DMS79 treated with DMSO at 0.1 percent for 48 hours (cell line): ENCODE measurements at places on chromosomes 3 and 15.

- no peak for DNase-seq
Measured at GRCh38 chr3:191263365-191263764, 64.3 kb downstream of the OSTN start.

DNA sequence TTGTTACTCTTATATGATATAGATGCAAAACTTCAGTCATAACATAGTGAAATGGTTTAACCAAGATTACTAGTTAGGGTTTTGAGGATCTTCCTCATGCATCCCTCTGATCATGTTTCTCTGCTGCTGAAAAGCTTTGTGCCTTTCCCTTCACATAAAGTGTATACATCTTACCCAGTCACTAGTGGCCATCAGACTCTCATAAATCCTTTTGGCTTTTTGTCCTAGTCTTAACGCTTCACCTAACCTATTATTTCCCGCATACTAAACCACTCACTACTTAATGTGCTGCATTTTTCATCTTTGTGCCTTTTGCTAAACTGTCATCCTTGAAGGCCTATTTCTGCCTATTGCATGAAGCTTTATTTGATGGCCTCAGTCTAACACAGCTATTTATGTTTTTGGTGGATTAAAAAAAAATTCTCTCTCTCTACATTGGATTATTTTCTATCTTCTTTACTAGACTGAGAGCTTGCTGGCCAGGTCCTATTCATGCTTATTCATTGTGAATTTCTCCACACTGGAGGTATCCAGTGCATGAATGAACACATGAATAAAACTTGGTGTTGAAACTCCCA is 717.6 kb upstream of the GOLIM4 start:
- DNase-seq, result no peak

DNA sequence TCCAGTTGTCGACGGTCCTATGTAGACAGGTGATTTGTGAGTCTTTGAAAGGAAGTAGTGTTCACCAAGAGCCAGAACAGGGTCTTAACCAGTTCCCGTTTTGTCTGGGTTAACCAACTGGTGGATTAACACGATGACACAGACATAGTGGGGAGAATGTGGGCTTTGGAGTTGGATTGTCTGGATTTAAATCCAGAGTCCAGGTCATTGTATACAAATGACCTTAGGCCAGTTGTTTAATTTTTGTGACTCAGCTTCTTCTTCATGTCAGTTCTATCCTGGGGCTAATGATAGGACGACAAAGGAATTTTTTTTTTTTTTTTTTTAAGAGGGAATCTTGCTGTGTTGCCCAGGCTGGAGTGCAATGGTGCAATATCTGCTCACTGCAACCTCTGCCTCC is 126.7 kb downstream of the LPP start:
- no peak for DNase-seq

GRCh38 chr3:28504976-28505375 is 156.4 kb upstream of the AZI2 start:
- peak; percentile 67 for DNase-seq

DNA sequence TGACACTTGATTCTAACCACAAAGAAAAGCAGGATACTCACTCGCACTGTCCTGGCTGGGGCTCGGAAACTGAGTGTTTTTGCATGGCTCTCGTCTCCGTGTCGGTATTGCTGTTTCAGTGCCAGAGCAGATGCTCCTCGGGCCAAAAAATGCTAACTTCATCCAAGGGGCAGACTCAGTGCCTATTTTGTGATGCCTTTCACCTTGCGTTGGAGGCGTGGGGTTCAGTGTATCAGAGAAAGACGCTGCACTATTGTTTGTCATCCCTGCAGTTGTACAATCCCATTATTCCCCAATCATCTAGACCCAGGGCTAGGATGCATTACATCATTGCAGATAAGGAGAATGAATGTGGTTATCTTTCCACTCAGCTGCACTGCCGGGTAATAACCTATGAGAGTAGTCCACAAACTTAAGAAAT is 1.4 kb downstream of the CACNA2D3 start:
- peak; percentile 59 for DNase-seq

GRCh38 chr3:42228796-42229195 is 37.2 kb downstream of the CCK start:
- no peak for DNase-seq

- no peak for DNase-seq
Measured at GRCh38 chr15:72365844-72366243, 10.0 kb downstream of the HEXA start.

- no peak for DNase-seq
Measured at GRCh38 chr3:85709346-85709892, 750.6 kb downstream of the CADM2 start.

DNA sequence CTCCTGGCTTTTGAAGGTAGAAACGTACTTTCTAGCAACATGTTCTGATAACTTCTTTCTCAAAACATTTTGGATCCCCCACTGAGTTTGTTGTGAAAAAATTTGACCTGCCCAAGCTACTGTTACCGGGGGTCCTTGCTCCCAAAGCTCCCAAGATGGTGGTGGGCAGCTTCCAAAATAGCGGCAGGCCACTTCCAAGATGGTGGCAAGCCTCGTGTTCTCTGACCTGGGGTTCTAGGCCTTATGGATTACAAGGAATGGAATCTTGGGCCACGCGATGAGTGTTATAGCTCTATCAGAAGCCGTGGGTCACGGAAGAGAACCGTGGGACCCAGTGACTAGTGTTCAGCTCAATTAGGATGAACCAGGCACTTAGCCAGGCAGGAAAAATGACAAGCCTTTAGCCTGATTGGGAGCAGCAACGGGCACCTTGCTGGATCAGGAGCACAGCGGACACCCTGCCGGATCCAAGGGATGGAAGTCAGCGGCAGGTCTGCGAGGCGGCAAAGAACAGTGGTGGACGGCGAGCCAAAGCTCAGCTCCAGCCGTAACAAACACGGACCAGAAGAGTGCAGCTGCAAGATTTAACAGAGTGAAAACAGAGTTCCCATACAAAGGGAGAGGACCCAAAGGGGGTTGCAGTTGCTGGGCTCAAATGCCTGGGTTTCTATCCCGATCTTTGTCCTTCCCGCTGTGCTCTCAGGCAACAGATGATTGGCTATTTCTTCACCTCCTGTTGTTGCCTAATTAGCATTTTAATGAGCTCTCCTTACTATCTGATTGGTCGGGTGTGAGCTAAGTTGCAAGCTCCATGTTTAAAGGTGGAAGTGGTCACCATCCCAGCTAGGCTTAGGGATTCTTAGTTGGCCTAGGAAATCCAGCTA is 133.3 kb downstream of the WDR72 start:
- no peak for DNase-seq

GRCh38 chr3:124351430-124352148 is 359.7 kb upstream of the ROPN1 start:
- DNase-seq, result peak; percentile 43
